ENCODE measurements at places on chromosomes 5 and 9.
A peak's percentile ranks its signal among the peaks of the same experiment; 100 is the strongest.

DNA sequence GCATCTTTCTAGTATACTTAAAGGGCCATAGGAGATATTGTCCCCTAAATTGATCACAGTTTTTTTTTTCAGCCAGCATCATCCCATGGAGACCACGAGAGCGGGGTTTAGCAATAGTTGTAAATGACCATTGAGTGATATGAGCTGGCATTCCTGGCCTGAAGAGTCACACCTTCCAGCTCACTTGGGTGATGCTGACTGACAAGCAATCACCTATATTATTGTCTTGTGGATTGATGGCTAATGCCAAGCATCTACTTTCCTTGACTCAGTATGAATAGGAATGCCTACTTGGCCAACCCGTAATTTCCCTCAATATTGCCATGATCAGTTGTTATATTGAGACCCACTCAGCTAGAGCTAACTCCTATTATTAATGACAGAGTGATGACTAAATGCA lies 70.5 kb downstream of the ADAMTSL1 start:
- no peak for DNase-seq

GRCh38 chr9:81264516-81264915 lies 424.8 kb downstream of the TLE1 start:
- no peak for DNase-seq

DNA sequence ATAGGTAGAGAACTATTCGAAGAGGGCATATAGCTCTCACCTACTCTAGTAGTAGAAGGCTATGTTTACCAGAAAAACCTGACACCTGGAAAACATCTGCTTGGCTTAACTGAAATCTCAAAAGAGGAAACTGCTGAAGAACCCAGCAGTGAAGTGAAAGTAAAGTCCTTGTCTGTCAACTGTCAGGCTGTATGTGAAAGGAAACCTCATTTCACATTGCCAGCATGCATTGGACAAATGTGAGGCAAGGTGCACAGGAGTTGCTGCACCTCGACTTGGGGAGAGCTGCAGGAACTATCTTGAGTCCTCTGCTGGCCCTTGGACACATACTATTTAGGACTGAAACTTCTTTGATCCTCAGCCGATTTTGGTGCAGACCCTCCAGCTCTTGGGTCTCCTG lies 53.3 kb downstream of the NREP start:
- DNase-seq: no peak

- peak; percentile 78 for DNase-seq
Observed at GRCh38 chr5:2752059-2752820, 763 bp upstream of the IRX2 start.

DNA sequence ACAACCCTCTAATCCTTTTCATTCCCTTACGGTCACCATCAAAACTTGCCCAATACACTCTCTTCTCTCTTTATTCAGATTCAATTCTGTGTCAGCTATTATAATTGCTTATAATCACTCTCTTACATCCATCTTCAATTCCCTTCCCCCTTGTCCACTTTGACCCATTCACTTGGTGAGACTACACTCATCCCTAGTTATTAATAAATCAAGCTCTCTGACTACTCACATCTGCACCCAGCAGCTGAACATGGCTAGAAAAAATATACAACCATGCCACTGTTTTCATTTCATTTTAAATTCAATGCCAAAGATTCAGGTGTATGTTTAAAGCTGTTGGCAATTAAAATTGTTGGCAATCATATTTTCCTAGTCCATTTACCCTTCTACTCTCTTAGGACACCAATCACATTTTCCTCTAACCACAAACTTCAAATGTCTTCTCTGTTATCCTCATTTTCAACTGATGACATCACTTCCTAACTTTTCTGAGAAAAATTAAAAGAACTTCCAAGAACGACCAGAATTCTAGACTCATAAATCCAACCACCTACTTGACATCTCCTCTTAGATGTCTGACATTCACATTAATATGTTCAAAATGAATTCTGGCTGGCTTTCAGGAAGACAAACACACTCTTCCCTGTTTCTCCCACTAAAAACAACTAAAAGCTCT lies 5.5 kb downstream of the C5orf15 start:
- no peak for DNase-seq

GRCh38 chr5:93285461-93285860 lies 295.6 kb downstream of the NR2F1-AS1 start:
- DNase-seq: no peak

DNA sequence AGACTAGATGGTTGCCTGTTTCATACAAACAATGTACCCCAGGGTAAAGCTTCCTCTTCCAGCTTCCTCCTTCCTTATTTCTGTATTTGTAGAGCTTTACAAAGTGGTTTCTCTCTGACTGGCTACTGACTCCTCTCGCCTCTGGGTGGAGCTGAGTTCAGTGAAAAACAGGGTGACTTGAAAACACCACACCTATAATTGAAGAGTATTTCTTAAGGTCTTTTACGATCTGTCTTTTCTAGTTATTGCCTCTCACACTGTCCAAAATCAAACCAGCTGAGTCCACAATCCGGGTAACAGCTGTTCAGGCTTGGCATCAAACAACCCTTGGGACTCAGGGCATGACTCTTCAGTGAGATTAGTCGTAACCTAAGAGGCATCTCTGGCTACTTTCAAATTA lies 200.4 kb downstream of the ARRDC3 start:
- no peak for DNase-seq

- DNase-seq: no peak
Observed at GRCh38 chr5:112062181-112062580, 305.2 kb upstream of the NREP start.

GRCh38 chr9:30524311-30524710 lies 1860.1 kb upstream of the ACO1 start:
- DNase-seq: no peak

GRCh38 chr5:159915904-159916840 lies at the start of gene ADRA1B:
Gene ADRA1B, plus strand, starts transcription at chr5:159916482. Its CDS starts 424 bp downstream, at chr5:159916906.
- no peak for DNase-seq

GRCh38 chr9:90175257-90175656 lies 467.4 kb downstream of the DIRAS2 start:
- DNase-seq: no peak

- DNase-seq: no peak
Observed at GRCh38 chr5:100832252-100833230, 70.5 kb downstream of the ST8SIA4 start.

GRCh38 chr9:113594484-113595299 lies 131.2 kb downstream of the RGS3 start:
- DNase-seq: no peak

DNA sequence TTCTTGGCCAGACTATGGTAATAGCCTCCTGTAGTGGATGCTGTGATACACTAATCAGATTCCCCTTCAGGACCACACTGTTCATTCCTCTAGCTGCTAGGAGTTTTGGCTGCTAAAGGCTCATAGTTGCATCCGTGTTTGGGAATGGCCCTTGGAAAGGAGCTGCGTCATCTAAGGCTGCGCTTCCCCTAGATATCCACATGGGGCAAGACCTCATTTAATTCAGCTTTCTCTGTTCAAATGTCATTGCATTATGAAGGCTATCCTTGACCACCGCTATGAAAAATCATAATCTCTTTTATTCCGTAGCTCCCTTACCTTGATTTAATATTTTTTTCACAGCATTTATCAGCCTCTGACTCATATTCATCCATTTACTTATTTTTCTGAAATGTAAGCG lies 258.3 kb upstream of the NR4A3 start:
- no peak for DNase-seq

DNA sequence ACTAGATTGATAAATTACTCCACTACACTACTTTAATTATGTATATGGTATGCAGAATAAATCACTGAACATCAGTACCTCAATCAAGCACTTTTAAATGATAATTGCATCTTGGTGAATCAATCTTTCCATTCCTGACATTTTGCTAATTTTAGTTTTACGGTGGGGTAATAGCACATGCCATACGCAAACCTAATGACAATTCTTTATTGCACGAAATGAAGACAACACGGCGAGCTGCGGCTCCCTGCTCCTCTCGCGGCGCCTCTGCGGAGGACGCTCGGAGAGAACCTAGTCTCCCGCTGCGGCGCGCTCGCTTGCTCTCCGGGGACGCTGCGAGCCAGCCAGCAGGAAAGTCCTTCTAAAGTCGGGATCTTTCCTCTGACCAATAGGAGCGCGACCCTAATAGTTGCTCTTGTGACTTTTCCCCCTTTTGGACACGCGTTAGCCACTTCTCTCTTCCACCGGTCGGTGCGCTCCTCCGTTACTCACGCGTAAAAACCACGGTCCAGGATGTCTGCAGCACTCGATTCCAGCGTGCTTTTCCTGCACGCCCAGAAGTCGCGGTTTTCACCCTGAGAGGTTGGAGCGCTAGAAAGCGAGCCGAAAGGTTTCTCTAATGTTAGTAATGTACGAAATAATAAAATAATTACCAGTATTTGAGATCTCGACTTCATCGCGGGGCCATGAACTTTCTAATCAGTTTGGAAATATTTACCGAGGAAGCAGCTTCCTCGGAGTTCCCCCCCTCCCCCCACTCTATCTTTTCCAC lies 1.0 kb upstream of the MEF2C start:
- DNase-seq: peak; percentile 58

DNA sequence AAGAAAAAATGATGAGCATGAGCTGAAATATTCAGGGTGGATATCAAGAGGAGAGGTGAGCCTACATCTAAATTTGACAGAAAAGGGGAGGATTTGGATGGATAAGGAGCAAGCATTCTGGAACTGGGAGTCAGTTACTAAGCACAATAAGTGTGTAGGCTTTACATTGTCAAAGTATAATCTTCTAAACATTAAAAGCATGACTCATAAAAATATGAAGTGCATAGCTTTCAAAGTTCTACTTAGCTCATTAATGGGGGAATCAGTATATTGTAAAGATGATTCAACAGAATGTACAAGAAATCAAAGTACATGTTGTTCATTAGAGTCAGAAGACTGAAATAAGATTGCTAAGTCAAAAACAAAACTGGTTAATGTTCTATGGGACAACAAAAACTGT lies 248.0 kb upstream of the GAS1 start:
- DNase-seq: no peak

DNA sequence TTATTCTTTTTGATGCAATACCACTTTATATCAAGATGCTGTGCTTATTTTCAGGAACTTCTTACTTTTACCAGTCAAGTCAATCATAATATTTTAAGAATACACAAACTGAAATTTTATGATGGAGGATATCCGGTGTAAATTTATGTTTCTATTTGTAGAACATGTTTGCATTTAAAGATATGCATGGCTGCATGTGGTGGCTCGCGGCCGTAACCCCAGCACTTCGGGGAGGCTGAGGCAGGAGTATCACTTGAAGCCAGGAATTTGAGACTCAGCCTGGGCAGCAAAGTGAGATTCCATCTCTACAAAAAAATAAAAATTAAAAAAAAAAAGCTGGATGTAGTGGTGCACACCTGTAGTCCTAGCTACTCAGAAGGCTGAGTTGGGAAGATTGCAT lies 73.5 kb upstream of the ALDH1A1 start:
- DNase-seq: no peak

- DNase-seq: no peak
Observed at GRCh38 chr9:121357011-121357410, 13.0 kb downstream of the STOM start.

GRCh38 chr5:132427281-132428146 lies 58.0 kb downstream of the SLC22A5 start:
- peak; percentile 82 for DNase-seq

DNA sequence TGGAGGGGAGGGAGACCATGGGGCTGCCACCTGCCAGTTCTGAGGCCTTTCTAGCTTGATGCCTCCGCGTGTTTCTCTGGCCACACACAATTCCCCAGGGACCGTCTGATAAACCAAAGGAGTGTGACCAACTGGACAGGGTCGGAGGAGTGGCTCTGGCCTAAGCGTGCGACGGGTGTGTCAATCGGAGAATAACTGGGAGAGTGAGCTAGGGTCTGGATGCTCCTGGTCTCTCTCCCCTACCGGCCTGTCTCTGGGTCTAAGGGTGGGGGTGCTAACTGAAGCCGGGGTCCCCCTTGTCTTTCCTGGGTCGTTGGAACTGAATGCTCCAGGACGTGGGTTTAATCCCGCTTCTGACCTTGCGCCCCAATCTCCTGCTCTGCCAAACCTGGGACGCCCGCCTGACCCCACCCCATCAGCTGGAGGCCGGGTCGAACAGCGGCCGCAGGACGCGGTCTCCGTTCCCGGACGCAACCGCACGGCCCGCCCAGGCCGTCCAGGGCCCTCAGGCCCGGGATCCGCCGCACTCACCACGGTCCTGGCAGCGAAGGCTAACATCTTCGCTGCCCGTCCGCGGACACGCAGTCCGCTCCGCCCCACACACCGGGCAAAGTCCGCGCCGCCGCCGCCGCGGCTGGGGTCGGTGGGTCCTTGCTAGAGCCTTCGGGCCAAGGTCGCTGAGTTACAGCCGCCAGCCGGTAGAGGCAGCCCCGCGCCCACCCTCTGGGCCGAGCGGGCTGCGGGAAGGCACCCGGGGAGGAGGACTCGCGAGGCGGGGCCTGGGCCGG lies 447 bp downstream of the CRAT start:
- peak; percentile 12 for DNase-seq

DNA sequence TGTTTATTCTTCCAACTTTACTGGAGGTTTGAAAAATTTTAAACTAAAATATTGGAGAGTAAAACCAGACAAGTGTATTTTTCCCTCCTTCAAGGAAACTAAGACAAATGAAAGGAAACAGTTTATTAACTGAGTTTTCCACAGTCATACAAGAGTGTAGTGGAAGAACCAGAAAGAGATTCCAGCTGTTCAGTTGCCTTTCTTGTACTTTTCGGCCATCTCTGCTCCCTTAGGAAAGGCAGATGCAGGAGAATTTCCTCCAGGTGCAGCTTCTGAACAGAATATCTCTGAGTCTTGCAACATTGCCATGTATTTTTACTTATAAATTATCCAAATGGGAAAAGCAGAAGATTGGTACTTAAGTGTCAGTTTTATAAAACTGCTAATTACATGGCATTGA lies 217.1 kb downstream of the MAST4 start:
- no peak for DNase-seq

GRCh38 chr5:51566953-51567352 lies 183.7 kb downstream of the ISL1 start:
- no peak for DNase-seq

GRCh38 chr9:35960039-35960655 lies 2.2 kb upstream of the OR2S2 start:
- DNase-seq: no peak

- no peak for DNase-seq
Observed at GRCh38 chr5:162607879-162608278, 540.3 kb downstream of the GABRG2 start.

DNA sequence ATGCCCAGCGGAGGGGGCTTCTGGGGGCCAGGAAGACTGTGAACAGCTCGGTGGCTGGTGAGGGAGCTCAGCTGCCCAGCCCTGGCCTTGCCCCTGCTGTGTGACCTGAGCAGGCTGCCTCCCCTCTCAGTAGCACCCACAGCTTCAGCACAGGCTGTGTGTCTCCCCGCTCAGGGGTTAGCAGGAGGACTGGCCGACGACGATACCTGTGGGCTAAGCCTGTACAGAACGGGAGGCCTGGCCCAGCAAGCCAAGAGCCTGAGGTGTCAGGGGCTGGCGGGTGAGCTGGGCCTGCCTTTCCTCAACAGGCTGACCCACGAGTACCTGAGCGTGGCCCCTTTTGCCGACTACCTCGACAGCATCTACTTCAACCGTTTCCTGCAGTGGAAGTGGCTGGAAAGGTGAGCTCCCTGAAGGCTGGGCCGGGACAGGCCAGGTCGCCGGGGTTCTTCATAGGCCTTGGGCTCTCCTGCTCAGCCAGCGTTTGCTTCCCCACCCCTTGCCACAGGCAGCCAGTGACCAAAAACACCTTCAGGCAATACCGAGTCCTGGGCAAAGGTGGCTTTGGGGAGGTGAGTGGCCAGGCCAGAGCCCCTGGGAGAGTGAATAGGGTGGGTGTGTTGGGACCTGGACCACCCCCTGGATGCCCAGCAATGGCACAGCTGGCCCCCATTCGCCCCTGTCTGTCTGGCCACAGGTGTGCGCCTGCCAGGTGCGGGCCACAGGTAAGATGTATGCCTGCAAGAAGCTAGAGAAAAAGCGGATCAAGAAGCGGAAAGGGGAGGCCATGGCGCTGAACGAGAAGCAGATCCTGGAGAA lies 6.6 kb downstream of the GRK6 start:
- no peak for DNase-seq
